ENCODE measurements at places on chromosomes 5 and 9.

DNA sequence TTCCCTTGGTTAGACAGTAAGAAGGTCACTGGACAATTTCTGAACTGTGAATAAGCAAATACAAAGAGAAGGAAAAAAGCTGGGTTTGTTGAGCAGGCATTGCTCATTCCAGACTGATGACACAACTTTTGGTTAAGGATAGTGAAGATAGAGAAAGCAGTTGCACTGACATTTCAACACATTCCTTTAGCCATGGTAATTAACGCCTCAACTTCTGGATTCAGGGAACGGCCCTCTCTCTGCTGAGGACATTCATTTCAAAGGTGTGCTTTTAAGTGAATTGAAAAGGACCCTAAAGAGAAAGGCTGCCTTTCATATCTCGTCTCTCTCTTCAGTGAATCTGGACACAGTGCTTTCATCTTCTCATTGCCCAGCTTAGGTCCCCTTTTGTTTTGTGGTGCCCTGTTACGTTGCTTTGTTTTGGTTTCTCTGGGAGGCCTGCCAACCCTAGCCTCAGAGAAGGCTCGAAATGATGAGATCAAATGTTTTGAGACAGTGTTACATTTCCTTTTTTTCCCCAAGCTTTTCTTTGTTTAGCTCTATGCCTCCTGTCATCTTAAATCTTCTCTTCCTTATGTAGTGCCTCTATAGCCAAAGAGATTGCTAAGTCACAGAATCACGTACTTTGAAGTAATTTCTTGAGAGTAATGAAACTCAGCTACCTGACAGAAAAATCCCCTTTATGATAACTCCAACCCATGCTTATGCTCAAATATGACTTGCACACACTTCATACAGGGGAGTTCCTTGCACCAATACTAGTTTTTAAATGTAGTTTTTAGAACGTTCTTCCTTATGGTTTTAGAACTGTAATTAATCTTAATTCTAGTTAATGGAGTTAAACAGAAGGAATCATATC is 94.4 kb upstream of the IFNE start:
- DNase-seq, result no peak

- DNase-seq, result no peak
Observed at GRCh38 chr5:117893211-117893610, 1095.1 kb downstream of the DTWD2 start.

DNA sequence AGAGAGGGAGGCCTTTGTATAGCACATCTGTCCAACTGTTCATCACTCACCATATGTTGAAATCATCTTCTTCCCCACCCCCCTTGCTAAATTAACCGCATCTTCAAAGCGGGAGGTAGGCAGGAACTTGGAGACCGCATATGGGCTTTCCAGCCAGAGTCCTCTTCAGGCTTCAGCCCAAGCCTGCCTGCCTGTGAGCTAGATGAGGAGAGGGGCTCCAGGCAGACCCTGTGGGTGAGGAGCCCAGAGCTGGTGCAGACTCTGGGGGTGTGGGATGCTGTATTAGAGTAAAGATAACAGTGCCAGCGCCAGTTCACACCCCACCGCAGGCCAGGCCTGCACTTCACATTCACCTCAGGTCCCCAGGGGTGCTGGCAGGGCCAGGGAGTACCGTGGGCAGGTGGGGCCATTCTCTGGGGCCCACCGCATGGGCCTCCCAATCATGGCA is 16.2 kb downstream of the PRRC2B start:
- no peak for DNase-seq

DNA sequence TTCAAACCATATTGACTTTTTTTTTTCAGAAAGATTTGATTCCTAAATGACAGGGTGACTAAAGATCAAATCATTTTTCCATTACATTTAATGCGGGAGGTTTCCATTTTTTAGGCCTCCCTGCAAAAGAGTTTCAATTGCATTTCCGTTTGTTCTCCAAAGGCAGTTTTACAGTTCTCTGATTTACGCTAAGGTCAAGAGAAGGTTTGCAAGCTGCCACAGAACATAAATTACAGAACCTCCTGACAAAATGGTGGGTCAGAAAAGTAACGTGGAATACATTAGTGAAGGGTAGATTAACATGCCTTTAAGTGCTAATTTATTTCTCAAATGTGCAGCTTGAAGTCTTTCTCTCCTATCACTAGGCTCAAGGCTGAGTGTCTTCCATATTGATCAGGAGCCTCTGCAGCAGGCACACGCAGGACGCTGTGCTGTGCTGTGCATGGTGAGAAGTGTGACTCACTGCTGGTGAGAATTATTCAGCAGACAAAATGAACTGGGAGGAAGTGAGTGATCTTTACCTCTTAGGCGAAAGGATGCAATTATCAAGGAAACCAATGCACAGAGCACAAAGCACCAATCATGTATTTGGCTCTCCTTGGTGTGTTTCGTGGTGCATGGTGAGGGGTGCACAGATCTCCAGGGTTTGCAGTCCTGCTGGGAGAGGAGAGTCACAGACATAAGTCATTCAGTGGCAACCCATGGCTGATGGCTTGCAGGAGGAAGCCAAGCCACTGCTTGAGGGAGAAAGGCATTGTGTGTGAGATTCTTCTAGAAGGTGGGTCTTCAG is 136.3 kb downstream of the TENT4A start:
- DNase-seq, result no peak

GRCh38 chr9:133823189-133824105 is 85.3 kb upstream of the SARDH start:
- DNase-seq, result no peak

DNA sequence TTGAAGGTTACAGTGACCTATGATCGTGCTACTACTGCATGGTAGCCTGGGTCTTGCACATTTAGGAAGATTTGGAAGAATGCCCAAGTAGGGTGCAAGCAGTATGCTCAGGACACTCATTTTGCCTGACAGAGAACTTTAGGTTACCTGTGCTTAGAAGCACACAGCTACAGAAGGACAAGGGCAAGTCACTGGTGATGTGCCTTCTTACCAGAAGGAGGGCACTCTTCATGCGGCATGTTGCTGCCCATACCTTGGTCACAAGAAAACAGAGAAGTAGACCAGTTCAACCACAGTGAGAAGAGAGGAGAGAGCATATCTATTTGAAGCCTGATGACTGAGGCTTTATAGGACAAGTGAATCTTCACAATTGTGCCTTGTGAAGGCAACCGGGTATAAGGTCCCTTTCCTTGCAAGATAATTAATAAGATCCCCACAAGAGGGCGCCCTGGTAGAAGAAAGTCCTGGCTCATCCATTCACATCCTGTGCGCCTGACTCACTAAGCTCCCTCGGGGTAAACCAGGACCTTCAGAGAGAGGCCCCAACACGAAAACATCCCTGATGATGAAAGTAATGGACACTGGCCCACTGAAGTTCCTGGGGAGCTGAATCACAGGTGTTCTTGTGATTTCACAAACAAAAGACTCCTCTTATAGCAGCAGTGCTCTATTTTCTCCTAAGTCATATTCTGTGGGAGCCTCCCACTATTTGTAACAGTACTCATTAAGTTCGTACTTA is 38.1 kb upstream of the STARD4 start:
- DNase-seq, result peak; percentile 74

DNA sequence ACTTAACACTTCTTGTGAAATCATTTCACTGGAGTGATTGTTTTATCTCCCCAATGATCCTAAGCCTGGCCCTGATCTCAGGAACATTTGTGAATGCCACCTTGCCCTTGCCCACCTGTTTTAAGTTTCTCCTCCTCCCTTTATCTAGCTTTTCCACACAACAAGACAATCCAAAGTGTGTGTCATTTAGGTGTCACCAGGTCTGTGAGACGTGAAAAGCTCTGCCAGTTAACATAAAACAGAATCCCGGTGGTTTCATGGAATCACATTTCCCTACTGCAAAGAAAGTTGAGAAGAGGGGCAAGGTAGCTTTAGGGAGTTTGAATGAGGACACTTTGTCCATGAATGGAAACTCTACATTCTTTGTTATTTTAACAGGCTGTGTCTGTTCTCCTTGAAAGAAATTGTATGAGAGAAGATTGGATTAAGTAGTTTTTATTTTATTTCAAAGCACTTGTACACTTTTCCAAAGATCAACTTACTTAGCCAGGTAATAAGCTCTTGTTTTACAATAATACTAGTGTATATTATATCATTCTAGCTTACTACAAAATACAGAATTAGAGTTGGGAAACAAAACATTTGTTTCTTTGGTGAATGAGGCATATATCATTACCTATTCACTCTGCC is 239.0 kb downstream of the ISL1 start:
- no peak for DNase-seq

GRCh38 chr9:87324613-87325194 is 173.0 kb upstream of the DAPK1 start:
- no peak for DNase-seq

- no peak for DNase-seq
Observed at GRCh38 chr5:67648201-67648671, 451.6 kb upstream of the CD180 start.

- DNase-seq, result no peak
Observed at GRCh38 chr5:134142806-134143205, 28.3 kb downstream of the TCF7 start.

- no peak for DNase-seq
Observed at GRCh38 chr9:99025616-99026270, 79.2 kb upstream of the TGFBR1 start.

- no peak for DNase-seq
Observed at GRCh38 chr5:172939071-172939470, 20.2 kb upstream of the RPL26L1 start.

Measured in stimulated activated CD4-positive, alpha-beta T cell treated with anti-CD3 and anti-CD28 coated beads, TNF-alpha, amount 100 ng/mL, for 48 hours (primary cell).